ENCODE measurements at places on chromosomes 7 and 10. TPM values are rescaled to one million over a fixed set of nuclear protein-coding genes. Genes with fewer than 3 reads are reported as not detected.

GRCh38 chr7:48611993-48612392 is 312.4 kb upstream of the CDC14C start:
- DNase-seq, result no peak

DNA sequence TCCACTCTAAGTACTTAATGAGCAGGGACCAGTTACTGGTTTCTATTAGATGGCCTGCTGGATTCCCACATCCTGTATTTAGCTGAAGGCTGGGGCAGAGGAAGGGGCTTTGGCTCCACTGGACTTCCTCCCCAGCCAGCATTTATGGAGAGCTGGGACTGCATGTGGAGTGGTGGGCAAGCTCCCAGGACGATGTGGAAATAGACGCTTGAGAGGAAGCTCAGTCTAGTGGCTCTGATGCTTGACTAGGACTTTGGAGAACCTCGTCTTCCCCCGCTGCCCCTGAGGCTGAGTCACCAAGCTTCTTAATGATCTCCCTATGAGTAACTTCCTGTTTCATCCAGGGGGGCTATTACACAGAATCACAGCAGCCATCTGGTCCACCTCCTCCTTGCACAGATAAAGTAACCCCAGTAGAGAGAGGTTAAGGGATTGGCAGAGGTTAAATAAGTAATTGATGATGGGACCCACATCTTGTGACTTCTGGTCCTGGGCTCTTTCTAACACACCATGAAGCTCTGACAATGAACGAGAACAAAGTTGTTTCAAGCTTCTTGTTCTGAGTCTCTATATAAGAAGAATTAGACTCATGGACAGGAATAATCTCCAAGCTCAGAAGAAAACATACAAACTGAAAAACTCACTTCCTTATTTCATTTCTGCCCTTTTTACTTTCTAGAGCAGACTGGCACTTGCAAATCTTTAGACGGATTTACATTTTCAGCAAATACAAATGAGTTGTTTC is 126.2 kb downstream of the PRPF18 start:
- no peak for DNase-seq

DNA sequence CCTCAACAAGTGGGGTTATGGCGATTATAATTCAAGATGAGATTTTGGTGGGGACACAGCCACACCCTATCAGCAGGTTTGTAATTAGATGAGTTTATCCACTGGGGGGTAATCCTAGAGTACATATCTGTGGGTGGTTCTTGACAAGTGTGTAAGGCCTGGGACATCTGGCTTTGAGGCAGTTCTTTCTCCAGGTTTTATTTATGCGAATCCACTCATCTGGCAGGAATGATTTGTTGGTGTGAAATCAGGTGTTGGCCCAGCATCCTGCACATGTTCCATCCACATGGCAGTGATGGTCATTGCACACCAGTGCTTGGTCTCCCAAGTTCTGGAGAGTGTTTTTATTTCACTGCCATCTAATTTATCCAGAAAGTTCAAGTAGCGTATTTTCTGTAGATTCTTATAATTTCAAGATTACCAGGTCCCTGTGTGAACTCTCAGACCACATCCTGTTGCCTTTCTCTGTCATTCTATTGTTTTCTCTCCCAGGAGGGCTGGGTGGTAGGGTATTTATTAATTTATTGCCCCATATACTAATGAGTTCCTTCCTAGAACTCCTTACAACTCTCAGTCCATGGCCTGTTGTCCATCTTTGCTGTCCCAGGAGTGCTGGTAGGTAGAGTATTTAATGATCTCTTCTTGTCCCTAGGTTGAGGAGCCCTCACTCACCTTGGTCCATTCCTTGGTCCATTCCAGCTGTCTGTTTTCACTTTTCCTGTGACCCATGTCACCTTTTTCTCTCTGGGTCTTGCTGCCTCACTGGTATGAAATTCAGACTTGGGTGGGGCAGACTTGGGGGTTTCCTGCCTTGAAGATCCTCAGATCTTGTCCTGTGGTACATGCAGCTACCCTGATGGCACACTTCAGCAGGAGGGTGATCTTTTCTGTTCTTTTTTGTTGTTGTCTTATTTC is 10.4 kb downstream of the RALA start:
- no peak for DNase-seq

GRCh38 chr10:33887188-33887587 is 552.7 kb upstream of the NRP1 start:
- no peak for DNase-seq

DNA sequence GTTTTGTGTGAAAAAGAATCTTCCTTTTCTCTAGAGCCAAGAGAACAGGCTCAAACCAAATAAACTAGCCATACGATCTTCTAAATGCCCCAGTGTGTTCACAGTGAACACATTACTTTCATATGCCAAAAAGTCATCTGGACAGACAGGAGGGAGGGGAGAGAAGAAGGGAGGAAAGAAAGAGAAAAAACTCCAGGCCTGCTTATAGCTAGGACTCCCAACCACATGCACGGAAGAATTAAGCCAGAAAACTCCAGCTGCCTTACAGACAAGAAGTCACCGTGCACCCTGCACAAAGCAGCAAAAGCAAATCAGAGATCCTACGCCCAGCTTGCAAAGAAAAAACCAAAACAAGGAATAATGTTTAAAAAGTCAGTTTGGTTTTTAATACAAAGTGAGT is 34.3 kb downstream of the SNX8 start:
- no peak for DNase-seq

- DNase-seq, result no peak
Measured at GRCh38 chr10:77504196-77504872, 133.3 kb downstream of the KCNMA1 start.

DNA sequence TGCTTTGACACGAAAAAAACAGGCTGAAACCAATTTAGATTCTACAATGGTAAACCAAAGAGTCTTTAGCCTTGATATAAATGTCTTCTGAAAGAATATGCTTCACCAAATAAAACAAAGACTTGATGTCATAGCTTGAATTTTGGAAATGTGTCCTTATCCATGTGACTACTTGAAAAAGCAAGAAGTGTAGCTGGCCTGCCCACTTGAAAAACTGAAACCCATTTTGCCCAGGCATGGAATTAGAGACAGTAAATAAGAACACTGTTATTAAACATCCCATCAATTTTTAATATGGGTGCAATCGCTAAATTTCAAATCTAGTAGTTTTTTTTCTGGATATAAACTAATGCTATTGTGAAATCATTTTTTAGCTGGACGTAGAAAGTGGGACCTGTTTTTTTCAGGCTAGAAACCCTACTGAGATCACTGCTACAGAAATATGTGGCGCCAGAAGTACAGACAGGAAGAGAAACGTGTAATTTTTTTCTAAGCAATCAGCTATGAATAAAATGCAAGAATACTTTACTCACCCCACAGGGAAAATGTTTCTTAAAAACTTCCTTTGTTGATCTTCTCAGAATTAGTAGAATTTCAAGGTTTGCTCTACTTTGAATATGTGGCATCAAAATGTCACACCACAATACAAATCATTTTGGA is 56.7 kb downstream of the PIP4K2A start:
- no peak for DNase-seq

DNA sequence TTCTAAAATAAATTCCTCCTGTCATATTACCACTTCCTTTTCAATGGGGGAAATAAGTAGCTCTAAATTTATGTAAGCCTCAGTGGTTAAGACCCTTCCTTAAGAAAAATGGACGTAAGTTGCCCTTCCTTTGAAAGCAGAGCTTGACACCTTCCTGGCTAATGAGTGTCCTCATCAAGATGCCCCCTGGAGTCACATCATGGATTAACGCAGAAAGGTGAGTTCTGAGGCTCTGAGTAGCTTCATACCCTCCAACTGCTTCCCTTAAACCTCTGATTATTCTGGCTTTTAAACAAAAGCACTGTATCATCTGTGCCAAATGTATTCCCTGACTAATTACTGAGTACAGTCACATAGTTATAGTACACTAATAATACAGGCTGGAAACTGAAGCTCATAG is 14.7 kb downstream of the KCTD7 start:
- no peak for DNase-seq

DNA sequence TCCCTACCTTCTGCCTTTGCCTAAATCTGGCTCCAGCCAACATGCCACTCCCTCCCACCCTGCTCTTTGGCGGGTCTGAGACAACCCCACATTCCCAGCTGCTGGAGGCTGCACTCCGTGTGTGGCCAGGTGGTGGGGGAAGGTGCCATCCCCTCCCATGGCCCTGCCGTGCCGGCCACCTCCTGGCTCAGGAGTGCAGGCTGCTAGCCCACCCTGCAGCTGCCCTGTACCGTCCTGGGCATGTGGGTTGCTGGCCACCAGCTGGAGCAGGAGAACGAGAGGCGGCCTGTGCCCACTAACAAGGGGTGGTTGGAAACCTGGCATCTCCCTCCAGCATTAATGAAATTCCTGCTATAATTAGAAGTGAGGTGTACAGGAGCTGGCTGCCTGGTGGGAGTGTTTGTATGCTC is 97.6 kb downstream of the ZMIZ1 start:
- DNase-seq, result no peak

The MRLN gene
- polyA plus RNA-seq, result 0.37 TPM

The ARHGEF35 gene
- 20.5 TPM for polyA plus RNA-seq
